ENCODE measurements at places on chromosomes 3 and 15.

- DNase-seq, result no peak
Measured at GRCh38 chr3:58179235-58180098, 31.3 kb downstream of the DNASE1L3 start.

DNA sequence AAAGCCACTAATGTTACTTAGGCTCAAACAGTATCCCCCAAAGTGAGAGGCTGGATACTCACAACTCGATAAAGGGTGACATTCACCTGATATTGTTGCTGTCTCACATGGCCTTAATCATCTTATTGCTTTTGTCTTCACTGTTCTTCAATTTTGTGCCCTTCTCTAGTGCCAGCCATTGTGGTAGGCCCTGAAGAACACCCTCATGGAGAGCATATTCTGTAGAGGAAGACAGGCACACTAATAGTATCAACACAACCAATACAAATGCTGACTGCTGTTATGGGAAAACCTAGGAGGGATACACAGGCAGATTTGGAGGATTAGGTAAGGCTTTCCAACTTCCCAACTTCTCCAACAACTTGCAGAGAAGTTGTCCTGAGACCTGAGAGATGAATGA is 4.1 kb upstream of the BLM start:
- no peak for DNase-seq

DNA sequence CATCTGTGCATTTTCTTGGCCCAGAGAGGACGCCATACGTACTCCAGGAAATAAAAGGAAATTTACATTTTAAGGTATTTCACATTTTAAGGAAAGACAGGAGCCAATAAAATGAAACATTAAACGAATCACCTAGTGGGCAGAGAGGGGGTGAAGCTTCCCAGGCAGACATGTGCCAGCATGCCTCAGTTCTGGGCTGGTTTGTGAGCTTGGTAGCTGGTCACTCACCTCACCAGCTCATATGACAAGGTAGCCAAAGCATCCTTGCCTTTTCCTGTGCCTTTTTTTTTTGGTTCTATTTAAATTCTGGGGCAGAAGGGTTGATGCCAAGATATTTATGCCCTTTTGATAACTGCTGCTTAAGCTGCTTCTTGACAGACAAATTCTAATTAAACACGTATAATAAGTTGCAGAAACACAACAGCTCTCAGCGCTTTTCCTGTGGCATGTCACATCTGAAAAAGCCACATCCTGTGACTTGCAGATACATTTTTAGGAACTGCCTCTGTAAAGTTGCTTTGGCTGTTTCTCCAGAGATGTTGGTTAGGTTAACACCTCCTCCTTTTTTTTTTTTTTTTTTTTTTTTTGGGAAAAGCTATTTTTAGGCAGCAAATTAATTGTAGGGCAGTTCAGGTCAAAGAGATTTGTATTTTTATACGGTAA is 218.6 kb downstream of the PDCD6IP start:
- DNase-seq, result no peak

GRCh38 chr3:169940470-169941181 is 26.0 kb upstream of the SEC62 start:
- DNase-seq, result no peak

GRCh38 chr3:51441282-51442030 is 50.4 kb downstream of the RBM15B start:
- no peak for DNase-seq

- DNase-seq, result no peak
Measured at GRCh38 chr3:14401692-14402303, 608 bp upstream of the SLC6A6 start.

DNA sequence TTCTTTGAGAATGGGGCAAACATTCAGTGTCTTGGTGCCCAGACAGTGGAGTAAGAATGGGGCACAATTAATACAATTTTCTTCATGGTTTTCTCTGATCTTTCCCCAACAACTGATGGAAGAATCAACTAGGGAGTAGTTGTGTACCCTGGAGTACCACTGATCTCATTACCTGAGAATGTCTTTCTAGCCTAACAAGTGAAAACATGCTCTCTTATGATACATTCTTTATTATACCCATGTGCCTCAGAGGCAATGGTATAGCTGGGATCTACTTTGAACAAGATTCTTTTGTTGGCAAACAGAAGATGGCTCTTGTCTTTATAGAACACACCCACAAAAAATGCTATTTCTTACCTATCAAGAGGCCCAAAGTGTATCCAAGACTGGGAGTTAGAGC is 250.6 kb upstream of the CMC1 start:
- DNase-seq, result no peak

DNA sequence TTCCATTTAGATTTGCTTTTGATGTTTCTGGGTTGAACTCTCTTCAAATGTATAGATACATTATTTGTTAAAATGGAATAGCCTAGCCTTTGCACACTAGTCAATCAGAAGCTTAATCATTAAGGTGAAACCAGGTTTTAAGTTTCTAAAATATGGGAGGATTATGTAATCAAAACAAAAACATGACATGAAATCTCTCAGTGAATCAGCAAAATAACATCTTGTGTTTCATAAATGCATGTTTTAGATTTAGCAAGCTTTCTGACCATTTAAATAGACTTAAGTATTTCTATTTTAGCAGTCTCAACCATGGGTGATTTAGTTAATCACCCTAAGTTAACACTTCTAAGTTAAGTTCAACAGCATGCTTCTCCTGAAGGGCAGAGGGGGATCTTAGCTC is 11.3 kb downstream of the GTF2E1 start:
- DNase-seq, result no peak

Data from ELF-1 (cell line).